ENCODE measurements at places on chromosomes 1 and 21.

GRCh38 chr1:182438326-182438725 lies 11.6 kb upstream of the RGSL1 start:
- DNase-seq, result no peak

DNA sequence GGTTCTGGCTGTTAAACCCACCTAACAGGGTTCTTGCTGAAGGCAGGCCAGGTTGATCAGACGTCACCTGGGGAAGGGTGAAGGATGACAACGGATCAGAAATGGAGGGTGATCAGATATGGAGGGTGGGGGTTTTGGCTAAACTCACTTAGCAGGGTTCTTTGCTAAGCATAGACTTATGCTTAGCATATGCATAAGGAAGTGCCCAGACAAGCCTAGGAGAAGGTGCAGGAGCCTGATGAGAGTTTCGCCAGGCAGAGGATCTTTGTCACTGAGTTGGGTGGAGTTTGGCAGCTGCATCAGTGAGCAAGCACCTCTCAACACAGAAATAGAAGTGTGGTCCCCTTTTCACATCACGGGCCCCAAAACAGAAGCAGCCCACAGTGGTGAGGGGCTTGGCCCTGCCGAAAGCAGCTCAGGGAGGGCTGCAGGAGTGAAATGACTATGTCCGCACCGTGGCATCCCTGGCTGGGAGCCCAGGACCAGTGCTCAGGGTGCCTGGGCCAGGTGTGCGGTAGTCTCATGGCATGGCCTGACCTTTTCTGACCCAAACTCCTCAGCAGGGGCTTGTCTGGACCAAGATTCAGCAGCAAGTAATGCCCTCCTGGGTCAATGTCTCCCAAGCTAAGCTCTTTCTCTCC lies 101.6 kb downstream of the AJAP1 start:
- DNase-seq, result no peak

DNA sequence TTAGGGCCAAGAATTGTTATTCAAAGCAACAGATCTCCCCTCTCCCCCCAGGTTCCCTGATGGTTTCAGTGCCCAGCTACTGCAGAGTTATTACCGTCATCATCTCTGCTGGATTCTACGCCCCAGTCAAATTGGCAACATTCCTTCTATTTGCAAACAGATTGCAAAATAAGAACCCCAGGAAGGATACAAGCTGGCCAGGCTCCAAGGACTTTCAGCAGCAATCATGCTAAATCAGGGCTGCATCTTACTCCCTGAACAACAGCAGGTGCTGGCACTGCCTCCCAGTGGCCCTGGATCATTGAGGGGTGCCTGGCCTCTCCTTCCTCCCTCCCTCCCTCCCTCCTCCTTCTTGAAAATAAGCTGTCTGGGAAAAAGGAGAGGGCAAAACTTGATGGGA lies 521.6 kb upstream of the BEND5 start:
- no peak for DNase-seq

DNA sequence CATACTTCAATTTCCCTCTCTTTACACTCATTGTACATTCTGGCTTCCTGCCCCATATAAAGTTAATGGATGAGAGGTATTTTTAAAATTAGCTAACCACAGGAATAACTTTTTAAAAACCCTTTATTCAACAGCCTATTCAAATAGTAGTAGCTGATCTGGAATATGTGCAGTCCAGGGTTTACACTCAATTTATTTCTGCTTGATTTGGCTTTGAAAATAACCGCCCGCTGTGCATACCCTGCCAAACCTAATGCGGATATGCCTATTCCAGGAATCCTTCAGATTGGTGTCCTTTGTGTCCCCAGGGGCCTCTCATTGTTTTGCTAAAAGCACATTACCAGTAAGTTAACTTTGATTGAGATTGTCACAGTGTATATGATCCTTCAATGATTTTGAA lies 1686.2 kb downstream of the PLA2G4A start:
- DNase-seq, result no peak

- no peak for DNase-seq
These were observed 17.6 kb downstream of the NOS1AP start for GRCh38 chr1:162087111-162087510.

DNA sequence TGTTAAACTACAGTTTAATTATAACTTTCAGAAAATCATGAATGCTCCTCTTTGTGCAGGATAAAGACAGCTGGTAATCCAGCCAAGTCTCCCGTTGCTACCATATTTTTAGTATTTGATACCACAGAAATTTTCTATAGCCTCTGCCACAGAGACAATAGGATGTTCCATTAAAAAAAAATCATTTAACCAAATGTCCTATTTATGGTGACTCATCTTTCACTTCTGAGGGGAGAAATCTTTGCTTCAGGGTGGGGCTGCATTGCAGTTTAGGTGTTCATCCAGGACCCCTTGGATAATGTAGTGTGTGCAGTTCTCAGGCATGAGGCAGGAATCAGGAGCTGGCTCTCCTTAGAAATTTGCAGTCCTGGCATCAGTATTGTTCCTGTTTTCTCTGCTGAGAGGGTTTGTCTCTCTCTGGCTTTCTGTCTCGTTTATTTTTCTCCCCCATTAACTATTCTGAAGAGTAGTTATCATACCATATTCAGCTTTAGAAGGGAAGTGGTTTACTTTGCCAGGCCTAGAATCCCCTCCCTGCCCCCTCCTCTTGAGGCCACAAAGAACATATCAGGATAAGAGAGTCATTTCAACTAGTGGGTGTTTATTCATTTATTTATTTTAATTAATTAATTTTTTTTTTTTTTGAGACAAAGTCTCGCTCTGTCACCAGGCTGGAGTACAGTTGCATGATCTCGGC lies 3.1 kb downstream of the PRUNE1 start:
- no peak for DNase-seq

DNA sequence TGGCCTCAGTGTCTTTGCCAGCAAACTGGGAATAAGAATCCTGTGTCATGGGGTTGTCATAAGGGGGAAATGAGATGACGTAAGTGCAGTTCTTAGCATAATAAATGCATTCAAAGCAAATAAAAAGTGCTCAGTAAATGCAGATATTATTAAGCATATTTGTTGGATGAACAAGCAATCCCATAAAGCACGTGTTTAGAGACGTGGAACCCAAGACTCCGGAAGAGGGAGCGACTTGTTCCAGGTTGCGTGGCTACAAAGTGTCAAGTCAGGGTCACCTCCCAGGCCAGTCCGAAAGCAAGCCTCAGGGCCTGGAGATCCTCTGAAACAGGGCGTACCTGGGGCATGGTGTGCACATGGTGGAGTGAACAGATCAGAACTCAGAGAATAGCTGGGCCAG lies 58.0 kb upstream of the LAPTM5 start:
- no peak for DNase-seq

All from activated CD4-positive, alpha-beta memory T cell treated with anti-CD3 and anti-CD28 coated beads for 36 hours (primary cell).